ENCODE measurements at places on chromosomes 6 and 20.

- peak; percentile 96 for DNase-seq
Measured at GRCh38 chr20:4192378-4193068, 177.2 kb upstream of the RNF24 start.

DNA sequence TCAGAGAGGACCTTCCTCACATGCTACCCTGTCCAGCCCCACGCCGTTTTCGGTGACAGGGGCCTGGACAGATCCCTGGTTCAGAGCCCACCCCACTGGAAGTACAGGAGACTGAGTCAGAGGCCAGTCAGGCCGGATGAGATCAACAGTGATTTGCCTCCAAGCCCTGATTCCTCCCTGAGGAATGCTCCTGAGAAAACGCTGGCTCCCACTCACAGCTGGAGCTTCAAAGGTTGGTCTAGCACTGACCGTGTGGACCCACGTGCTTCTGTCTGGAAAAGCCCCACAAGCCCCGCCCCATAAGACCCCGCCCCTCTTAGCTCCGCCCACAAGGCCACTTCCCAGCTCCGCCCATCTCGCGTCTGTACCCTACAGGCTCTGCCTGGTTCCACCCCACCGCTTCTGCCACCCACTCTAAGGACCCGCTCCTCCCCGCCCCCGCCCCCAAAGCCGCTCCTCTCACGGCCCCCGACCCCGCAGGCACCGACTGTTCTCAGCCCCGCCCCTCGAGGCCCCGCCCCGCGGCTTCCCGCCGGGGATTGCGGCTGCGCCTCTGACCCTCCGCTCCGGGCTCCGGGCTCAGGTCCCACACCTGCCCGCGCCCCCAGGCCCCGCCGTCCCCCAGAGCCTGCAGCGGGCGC lies 64.9 kb upstream of the BHLHE23 start:
- peak; percentile 35 for DNase-seq

DNA sequence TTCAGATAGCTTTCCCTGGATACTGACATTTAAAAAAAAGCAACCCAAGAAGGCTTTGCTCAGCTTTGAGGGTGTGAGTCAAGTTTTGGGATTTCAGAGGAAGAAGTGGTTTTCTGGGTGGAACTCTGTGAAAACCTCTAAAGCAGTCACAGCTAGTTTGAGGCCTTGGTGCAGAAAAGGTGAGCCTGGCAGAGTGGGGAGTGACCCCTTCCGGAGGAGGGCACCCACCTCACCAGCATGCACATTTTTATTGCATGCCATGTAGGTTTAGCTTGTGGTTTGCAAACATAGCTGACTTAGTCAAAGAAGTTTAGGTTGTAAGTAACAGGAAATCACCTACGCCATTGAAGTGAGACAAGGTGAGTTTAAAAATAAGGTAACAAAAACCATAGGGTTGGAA lies 146.8 kb upstream of the PMEPA1 start:
- DNase-seq: no peak

DNA sequence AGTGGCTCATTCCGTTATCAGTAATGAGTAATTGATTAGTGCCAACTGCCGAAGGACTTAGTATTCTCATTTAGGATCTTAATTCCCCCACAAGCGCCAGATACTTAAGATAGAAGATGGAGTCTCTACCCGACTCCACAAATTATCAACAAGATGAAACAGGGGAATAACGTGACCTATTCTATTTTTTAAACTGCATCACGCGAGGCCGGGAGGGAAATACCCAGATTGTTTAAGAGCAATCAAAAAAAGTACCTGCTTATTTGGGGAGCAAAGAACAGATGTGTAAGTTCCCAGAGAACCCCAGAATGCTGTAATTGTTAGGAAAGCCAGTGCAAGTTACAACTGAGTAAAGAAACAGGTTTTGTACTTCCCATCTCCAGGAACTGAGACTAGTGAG lies 1.1 kb upstream of the MAP3K5 start:
- no peak for DNase-seq

DNA sequence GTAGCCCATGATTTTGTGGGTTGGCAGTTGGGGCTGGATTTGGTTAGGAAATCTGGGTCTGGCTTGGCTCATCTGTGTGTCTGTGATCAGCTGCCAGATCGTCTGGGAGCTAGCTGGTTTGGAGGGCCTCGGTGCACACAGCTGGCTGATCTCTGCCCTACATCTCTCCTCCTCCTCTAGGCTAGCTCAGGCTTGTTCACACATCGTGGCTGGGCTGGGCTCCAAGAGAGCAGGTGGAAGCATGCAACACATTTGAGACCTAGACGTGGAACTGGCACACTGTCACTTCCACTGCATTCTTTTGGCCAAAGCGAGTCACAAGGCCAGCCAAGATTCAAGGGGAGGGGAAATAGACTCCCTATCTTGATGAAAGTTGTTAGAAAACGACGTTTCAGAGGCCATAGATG lies 15.9 kb downstream of the NDUFAF5 start:
- peak; percentile 24 for DNase-seq

GRCh38 chr20:1983301-1983700 lies 10.6 kb downstream of the PDYN start:
- peak; percentile 50 for DNase-seq

- DNase-seq: no peak
Measured at GRCh38 chr6:147935656-147936055, 407.0 kb upstream of the SASH1 start.

- peak; percentile 16 for DNase-seq
Measured at GRCh38 chr6:116008470-116009243, 52.0 kb downstream of the FRK start.

GRCh38 chr20:54123587-54124180 lies 50.1 kb downstream of the CYP24A1 start:
- no peak for DNase-seq

- DNase-seq: no peak
Measured at GRCh38 chr6:139381216-139381865, 6.9 kb upstream of the CITED2 start.

GRCh38 chr6:52788478-52788877 lies 15.1 kb downstream of the GSTA1 start:
- peak; percentile 52 for DNase-seq

DNA sequence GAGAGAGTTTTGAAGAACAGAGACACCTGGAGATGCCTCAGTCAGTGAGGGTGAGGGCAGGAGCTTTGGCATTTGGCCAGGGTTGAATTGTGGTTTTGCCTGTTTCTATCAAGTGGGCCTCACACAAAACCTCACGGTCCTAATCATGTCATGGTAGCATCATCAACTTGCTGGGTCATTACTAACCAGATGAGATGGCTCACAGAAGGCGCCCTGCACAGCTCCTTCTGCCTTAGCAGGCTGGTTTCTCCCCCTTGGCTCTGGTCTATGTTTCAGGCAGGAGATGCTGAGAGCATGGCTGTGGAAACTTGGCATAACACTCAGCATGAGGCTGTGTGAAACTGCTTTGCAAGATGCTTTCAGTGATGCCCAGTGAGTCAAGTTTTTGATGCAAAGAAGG lies 99.3 kb downstream of the LRRC1 start:
- peak; percentile 71 for DNase-seq

- DNase-seq: peak; percentile 64
Measured at GRCh38 chr6:28683945-28684538, 158.4 kb downstream of the GPX5 start.

GRCh38 chr20:24598346-24598745 lies 128.9 kb downstream of the SYNDIG1 start:
- DNase-seq: no peak

- no peak for DNase-seq
Measured at GRCh38 chr6:147825848-147826247, 317.4 kb downstream of the SAMD5 start.

GRCh38 chr20:57600320-57601210 lies 19.7 kb downstream of the ZBP1 start:
- peak; percentile 42 for DNase-seq

GRCh38 chr20:54268941-54269340 lies 61.1 kb downstream of the PFDN4 start:
- no peak for DNase-seq

DNA sequence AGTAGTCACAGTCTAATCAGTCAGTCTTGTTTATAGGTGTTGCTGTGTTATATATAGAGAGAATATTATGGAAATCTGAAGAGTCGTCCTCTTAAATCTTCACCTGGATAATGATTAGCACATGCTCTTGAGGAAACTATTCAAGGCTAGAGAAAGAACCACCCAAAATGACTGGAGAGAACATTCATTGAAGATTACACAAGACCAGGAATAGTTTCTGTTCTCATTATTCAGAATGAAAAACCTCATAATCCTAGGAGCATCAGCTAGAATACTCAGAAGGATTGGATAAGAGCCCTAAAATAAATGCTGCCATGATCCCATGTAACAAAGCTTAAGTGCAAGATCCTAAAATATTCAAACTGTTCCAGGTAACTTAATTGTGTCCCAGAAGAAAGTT lies 278.2 kb upstream of the PREP start:
- no peak for DNase-seq

DNA sequence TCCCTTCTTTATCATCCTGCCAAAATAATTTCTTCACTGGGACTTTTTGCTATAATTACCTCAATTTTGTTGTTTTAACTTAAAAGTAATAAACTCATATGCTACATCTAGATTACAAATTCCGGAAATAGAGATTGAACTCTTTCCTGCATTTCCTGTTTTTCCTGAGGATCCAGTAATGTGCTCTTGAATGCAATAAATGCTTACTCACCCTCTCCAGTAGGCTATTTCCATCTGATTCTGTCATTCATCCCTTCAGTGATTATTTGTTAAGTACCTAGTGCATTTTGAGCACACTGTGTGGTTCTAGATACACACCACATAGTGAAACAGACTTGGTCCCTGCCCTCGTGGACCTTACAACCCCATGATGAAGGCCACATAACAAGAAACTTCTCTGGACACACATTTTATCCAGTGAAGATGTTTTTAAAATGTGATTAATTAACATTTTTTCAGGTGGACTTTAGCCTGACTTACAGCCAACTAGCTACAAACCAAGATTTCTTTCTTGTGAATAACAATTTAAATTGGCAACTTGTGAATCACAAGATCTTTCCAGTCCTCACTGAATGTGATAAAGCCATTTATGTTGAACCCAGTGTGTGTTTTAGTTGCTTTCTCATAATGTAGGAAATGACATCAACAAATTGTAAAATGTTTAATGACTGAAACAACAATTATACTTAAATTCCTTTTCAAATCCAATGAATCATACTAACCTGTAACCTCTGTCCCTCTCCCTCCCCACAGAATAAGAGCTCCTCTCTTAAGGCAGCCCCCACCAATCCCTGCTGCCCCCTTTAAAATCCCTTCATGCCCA lies 272.3 kb downstream of the KHDC1L start:
- DNase-seq: no peak

GRCh38 chr20:64140061-64140931 lies 24.0 kb upstream of the MYT1 start:
- no peak for DNase-seq

DNA sequence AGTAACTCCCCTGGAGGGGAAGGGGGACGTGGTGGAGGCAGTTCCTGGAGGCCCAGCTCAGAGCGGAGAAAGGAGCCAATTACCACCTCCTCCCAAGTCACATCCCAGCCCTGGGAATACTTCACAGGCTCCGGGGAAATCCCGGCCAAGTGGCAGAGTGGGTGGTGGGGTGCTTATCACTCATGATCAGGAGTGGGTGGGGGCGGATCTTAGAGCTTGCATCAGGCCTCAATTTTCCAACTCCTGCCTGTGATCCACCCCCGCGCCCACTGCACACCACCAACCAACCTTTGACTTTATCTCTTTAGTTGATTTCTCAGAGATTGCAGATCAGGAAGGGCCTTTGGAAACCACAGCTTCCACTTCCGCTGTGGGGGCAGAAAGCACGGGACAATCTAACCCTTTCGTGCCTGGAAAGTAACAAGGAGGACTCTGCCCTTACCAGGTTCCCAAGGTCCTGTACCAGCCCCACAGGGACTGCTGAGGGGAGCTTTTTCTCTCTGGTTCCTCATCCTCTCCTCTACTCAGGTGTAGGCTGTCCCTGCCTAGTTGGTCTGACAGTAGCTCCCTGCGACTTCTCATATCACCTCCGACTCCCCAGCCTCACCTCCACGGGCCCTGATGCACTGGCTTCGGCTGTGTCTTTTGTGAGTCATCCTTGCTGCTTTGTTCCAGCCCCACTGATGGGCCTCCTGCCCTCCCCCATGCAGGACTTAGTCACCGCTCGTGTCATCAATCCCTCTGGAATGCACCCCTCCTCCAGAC lies 24.9 kb upstream of the IER3 start:
- DNase-seq: peak; percentile 83

- DNase-seq: no peak
Measured at GRCh38 chr6:11414176-11414963, 123.2 kb upstream of the TMEM170B start.

DNA sequence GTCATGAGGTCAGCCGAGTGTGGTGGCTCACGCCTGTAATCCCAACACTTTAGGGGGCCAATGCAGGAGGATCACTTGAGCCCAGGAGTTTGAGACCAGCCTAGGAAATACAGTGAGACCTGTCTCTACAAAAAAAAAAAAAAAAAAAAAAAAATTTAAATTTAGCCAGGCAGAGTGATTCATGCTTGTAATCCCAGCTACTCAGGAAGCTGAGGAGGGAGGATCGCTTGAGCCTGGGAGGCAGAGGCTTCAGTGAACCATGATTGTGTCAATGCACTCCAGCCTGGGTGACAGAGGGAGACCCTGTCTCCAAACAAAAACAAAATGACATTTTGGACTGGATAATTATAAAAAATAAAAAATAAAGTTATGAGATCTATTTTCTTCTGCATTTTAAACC lies 56.2 kb downstream of the ADGRF1 start:
- no peak for DNase-seq

- DNase-seq: no peak
Measured at GRCh38 chr6:163367497-163368183, 46.9 kb upstream of the QKI start.

- peak; percentile 23 for DNase-seq
Measured at GRCh38 chr6:117548797-117549301, 53.5 kb downstream of the GOPC start.

DNA sequence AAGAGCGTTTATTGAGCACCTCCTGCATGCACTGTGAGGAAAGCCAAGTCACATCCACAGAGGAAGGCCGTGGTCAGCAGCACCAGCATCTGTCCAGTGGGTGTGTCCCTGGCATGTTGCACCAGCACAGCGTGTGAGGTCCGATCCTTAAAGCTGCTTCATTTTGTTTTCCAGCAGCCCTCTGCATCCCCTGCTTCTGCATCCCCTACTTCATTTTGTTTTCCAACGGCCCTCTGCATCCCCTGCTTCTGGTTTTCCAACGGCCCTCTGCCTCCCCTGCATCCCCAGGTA lies 147.8 kb downstream of the SYCP2 start:
- no peak for DNase-seq

DNA sequence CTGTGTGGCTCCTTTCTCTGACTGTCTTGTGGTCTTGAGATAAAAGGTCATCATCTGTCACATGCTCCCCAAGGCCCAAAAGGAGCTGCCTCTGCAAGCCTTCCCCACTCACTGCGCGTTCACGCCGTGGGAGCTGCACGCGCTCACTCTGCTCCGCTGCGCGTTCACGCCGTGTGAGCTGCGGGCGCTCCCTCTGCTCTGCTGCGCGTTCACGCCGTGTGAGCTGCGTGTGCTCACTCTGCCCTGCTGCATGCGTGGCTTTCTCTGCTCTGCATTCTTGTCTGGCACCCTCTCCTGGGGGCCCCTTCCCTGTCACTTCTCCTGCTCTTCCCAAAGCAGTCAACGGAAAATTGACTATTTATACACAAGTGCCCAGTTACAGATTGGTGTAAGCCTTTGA lies 42.5 kb downstream of the PSMB1 start:
- no peak for DNase-seq
